ENCODE measurements at places on chromosomes 5 and 9.

GRCh38 chr5:39376293-39376714, 12.0 kb upstream of the C9 start:
- DNase-seq = peak; percentile 45

DNA sequence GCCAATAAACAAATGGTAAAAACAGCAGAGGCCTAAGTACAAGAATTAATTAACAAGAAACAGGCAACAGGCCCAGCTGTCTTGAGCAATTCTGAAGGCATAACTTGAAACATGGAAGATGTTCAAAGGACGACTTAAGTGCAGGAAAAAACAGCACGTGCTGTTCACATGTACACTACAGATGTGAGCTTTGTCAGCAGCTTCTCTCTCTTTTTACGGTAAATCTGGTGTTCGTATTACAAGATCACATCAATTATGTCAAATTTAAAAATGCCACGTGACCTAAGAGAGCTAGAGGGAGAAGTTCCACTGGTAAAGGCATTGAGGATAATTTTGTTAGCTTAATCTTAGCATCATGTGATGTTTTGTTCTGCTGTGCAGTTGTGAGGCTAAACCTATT, 281.1 kb downstream of the PSAT1 start:
- no peak for DNase-seq

- DNase-seq = no peak
Observed at GRCh38 chr5:63128018-63128417, 549.4 kb downstream of the LRRC70 start.

DNA sequence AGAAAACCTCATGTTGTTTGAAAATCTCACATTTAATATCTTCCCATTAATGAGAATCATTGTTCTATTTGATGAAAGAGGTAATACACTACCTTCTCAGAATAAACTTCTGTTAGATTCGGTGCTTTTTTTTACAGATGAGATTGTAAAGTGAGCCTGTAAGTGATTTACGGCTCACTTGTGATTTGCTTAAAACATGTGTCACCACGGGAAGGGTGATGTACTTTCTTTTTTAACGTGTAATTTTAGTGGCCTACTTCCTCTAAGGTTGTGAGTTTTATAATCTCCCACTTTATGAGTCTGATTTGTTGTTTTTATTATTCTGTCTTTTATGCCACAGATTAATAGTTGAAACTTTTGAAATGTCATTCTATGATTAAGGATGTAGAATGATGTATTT, 15.9 kb downstream of the ANXA1 start:
- DNase-seq = no peak

GRCh38 chr9:121708768-121709488, 57.5 kb downstream of the DAB2IP start:
- DNase-seq = no peak

DNA sequence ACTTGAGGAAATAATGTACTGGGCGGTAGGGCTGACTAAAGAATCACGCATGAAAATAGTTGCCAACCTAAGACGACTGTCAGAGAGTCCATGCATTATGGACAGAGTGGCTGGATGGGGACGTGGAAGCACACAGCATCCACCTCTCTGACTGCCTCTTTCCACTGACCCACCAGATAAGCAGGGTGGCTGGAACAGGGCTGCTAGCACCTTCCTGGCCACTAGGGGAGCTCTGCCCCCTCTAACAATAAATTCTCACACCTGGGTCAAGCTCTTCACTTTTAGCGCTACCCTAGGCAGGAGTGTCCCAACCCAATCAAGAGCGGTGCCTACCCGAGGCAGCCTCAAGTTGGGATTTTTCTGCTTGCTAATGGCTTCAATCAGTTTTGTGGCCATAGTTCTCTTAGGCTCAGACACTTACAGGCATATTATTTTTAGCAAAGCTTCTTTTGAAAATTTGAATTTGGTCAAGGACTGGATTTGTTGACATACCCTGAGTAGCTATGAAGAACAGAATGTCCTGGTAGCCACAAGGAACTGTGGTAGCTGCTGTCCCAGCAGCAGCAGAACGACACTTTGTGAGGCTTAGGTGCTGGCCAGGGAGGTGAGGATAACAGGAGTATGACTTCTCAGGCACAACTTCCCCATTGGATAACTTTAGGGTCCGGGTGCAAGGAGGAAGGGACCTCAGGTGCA, 6.9 kb upstream of the TPM2 start:
- DNase-seq = peak; percentile 72

- no peak for DNase-seq
Observed at GRCh38 chr5:138920181-138920580, 45.0 kb upstream of the LRRTM2 start.

GRCh38 chr5:82356021-82356420, 77.9 kb upstream of the RPS23 start:
- DNase-seq = no peak

DNA sequence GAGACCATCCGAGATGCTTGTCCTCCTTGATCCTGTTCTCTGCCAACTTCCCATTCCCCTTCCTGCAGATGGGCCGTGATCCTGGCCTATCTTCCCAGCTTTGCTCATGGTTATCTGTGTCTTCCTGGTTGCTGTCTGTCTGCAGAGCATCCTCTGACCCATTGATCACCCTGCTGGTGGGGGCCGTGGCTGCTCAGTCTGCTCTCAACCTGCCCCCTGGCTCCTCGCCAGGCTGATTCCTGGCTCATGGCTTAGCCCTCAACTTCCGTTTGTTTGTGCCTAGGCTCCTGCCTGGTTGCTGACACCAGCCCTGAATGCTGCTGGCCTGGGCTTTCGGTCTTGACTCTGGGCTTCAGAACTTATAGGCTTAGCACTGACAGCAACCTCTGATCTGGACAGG, 67.1 kb upstream of the SMIM15 start:
- no peak for DNase-seq

DNA sequence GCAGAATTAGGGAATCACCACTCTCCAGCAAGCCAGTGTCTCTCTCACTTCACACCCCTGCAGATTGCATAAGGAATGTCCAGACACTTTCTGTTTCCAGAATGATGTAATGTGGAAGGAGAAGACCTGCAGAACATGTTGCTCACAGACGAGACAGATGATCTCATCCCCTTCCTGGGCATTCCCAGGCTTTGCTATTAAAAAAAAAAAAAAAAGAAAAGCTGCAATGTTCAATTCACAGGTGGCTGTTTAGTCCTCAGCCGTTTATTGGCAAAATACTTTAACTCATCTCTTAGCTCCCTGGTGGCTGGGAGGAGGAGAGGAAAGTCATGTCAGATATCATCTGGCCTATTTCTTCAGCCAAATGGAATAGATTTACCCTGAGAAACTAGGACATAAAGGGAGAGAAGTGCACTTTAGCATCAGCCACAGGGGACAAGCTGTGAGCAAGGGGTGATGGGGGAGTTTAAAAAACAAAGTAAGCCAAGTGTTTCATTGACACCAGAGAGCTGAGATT, 95.9 kb upstream of the TNC start:
- DNase-seq = no peak

GRCh38 chr5:153551537-153552079, 61.1 kb downstream of the GRIA1 start:
- no peak for DNase-seq

GRCh38 chr5:11157132-11157531, 396.1 kb upstream of the DAP start:
- DNase-seq = no peak

- DNase-seq = no peak
Observed at GRCh38 chr5:143194206-143194605, 209.3 kb downstream of the NR3C1 start.

- DNase-seq = no peak
Observed at GRCh38 chr5:84032324-84032723, 311.7 kb upstream of the HAPLN1 start.

GRCh38 chr5:79923431-79923830, 67.6 kb downstream of the MTX3 start:
- DNase-seq = no peak

DNA sequence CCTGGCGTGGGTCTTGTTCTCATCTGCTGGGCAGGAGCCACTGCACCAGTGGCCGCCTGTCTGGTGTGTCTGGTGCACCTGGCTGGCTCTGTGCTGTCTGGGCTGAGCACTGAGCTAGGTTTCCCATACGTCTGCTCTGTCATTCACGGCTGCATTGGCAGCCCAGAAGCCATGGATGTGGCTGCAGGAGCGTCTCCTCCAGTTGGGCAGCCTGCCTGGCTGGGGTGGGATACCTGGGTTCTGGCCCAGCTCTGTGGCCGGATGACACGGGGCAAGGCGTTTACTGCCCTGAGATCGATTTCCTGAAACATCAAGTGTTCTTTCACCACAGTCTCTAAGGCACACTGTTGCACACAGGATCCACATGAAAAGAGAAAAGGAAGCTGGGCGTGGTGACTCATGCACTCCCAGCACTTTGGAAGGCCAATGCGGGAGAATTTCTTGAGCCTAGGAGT, 25.5 kb upstream of the SLC25A51 start:
- no peak for DNase-seq

DNA sequence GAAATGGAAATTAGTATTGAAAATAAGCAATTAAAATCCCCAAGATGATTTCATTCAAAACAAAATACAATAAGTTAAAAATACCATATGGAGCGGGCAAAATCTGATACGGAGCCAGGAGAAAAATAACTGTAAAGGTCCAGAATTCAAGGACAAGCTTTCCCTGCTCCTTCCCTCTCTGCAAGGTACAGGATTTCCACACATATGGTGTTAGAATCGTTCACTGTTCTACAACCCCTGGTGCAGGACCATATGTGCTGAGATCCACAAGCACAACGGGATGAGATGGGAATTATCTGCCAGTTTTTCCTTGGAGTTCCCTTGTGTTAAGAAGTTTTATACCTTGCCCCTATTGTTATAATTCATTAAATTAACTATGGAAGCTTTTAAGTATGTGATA, 94.7 kb upstream of the DMAC1 start:
- DNase-seq = no peak

DNA sequence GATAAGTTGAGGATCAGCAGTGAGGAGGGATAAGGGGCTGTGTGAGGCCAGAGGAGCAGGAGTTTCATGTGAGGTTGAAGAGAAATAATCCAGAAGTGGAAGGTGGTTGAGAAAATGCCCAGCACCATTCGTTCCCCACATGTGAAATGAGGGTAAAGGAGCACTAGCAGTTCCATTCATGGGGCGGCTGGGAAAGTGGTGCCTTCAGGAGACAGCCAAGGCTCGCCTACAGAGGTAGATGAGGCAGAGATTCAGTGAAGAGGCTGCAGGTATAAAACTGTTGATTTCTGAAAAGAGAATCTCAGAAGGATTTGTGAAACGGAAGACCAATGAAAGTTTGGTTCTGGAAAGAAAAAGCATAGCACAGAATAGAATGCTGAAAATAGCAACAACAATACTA, 272.6 kb downstream of the MSX2 start:
- DNase-seq = no peak

DNA sequence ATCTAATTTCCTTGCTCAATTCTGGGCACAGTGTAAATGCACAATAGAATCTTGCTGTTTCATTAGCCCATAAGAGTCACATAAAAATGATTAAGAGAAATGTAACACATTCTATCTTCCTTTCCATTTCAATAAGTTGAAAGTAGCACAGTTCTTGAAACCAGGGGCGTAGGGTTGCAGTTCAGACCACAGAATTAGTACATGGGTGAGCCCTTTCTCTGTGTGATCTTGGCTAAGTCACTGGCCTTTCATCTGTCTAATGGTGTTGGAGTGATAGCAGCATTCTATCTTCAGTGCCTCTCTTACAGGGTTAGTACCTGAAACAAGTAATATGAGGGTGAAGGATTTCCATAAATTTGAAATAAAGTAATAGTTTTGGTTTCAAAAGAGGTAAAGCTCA, 445.3 kb upstream of the ZNF462 start:
- no peak for DNase-seq

- no peak for DNase-seq
Observed at GRCh38 chr9:78678877-78679276, 382.0 kb downstream of the PSAT1 start.

DNA sequence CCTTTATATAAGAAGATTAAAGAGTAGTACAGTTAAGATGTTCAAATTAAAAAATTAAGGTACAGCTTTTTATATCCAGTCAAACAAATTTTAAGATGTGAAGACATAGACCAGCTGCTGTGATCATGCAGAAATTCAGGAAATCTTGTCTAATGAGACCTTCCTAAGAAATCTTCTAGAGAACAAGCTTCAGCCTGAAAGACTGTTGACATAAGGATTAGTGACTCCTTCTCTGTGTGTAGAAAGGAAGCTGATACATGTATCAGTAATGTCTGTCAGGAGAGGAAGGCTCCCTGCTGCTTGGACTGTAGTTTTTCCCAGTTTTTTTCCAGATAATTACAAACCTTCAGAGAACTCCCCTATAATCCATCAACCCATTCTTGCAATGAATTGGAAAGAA, 75.8 kb upstream of the PCSK5 start:
- no peak for DNase-seq

DNA sequence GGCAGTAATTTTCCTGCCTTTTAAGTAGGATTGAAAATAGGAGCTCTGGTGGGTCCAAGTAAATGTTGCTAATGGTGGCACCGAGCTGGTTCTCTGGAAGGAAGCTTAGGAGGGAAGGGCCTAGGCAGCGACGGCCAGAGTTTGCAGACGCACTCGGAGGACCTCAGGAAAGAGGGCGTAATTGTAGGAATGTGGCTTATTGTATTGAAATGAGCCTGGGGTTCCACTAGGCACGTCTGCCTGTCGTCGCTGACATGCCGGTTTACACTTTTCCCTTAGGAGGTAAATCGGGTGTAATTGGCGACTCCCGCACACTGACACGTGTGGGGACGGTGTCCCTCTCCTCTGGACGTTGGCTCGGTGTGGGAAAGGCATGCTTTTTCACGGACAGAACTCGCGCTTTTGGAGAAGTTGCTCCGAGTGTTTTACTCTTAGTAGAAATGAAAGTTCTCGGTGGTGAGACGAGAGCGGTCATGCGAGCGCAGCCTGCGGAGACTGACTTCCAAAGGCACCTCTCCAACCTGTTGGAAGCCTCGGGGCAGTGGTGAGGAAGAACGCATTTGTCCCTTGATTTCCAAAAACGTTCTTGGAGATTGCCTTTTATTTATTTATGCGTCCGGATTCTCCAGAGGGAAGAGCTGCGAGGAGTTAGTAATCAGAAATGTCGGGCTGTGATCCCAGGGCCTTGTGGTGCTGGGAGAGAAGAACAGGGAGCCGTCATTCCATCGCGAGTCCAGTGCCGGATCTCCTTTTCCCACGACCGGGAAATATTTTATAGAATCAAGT, 1.3 kb downstream of the NR4A3 start:
- DNase-seq = peak; percentile 47

DNA sequence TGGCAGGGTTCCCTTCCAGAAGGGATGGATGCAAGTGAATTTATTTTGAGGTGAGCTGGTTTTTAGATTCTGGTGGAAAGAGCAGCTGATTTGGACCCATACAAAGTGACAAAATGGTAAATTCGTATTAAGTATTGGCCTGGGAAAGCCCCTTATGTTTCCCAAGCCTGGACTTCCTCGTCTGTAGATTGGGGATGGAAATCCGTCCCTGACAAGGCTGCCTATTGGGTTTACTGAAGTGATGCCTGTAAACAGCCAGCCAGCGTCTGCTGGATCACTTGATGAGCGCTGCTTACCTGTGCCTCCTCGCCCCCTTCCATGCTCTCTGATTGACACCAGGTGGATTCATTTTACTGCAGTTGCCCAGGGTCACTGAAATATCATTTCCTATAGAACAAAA, 233.8 kb downstream of the GADD45G start:
- DNase-seq = peak; percentile 15

GRCh38 chr5:112848116-112848811, 12.8 kb upstream of the SRP19 start:
- DNase-seq = no peak

GRCh38 chr5:90233476-90233875, 176.1 kb downstream of the CETN3 start:
- DNase-seq = no peak

GRCh38 chr9:72491242-72491641, 30.2 kb upstream of the TMC1 start:
- no peak for DNase-seq

Data from activated CD8-positive, alpha-beta memory T cell treated with anti-CD3 and anti-CD28 coated beads, Interleukin-2, amount 10 ng/mL, durations not matched to agents 7 days and 5 days (primary cell).